ENCODE measurements at places on chromosomes 2 and 18.

- DNase-seq = no peak
These were observed 325.9 kb downstream of the PAX3 start for GRCh38 chr2:221972813-221973478.

DNA sequence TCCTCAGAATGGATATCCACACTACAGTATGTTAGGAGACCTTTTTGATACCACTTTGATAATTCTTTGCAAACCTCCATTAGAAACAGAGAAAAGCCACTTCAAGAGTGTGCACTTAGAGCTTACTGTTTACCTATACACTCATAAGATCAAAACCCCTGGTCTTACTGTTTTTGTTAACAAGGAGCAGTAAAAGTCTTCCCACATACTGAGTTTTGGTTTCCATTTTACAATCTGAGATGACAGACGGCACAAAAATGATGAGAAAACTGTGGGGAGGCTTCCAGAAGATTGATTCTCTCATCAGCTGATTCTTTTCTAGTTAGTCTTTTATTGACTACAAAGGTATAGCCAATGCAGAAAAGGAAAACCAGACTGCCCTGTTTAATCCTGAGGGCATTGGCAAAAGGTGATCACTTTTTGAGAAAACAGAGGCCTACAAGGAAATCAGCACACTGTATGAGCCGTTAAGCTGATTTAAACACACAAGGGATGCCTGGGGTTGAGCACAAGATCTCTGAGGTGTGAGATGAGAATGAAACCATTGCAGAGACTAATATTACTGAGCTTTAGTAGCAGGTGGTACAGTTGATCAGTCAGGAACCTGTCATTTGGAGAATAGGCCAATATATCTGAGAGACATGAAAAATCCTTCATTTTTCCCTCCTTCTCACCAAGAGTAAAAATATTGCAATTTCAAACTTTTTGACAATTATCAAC is 368.6 kb downstream of the GRB14 start:
- no peak for DNase-seq

GRCh38 chr18:53153281-53153680 is 813.3 kb downstream of the DCC start:
- no peak for DNase-seq

- no peak for DNase-seq
These were observed 34.9 kb upstream of the CD302 start for GRCh38 chr2:159832858-159833257.

DNA sequence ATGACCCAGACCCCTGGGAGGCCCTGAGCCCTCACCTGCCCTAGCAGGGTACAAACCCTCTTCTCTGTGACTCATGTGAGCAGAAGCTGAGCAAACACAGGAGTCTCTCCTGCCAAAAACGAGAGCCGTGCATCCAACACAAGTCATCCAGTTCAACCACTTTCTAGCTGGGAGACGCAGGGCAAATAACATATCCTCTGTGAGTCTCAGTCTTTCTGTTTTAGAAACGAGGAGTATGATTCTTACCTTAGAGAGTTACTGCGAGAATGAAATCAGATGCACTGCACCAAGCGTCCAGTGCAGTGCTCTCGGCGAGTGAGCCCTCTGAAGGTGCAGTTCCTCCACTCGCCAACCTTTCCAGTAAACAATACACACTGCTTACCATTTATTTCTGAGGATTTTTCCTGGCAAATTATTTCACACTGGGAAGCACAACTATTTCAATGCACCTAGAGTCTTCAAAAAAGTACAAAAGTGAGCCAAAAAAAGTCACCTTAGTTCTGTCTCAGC is 331.8 kb upstream of the MYT1L start:
- DNase-seq = no peak

DNA sequence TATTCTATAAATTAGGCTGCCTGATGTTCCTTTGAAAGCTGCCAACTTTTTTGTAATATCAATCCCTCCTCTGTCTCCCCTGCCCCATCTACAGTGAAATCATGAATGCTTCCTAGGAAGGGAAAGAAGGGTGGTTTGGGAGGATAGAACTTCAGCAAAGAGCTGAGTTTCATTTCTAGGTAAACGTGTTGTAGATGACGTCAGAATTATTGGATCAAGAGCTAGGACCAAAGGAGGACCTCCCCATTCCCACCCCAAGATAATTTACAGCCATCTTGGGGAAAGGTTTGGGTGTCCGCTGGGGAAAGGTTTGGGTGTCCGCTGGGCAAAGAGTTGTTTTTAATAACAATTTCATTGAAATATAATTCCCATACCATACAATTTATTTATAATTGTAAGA is 11.2 kb upstream of the ANKRD53 start:
- DNase-seq = no peak

DNA sequence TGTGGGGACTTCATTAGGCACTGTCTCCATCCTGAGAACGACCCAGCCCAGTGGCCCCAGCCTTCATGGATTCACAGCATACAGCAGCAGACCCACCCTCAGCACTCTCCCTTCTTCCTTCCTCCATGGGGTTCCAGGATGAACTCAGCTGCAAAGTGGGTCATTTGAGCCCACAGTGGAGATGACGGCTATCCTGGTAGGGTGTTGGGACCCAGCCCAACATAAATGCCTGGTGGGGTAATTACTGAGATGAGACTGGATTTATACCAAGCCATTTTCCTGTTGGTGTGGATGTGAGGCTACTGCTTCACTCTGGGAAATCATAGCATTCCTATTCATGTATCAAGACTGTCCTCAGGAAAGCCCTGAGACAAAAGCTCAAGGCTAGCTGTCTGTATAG is 536.7 kb upstream of the TNP1 start:
- no peak for DNase-seq

GRCh38 chr2:96775160-96775559 is 14.5 kb downstream of the CNNM4 start:
- no peak for DNase-seq

DNA sequence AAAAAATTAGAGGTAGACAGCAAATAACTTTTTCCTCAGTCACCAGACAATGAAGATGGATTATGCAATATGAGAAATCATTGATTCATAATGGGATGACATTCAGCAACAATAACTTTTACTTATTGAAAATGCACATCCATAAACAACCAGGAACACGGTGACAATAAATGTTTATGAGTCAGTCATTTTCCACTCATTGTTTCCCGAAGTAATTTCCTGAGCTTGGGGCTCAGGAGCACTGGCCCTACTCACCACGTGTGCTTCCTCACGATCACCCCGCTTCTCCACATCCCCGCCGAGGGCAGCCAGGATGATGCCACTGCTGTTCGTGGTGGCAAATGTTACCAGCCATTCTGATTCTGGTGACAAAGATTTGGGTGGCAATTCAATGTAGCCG is 156.3 kb downstream of the LAMA1 start:
- no peak for DNase-seq

GRCh38 chr18:77098029-77098428 is 34.6 kb downstream of the MBP start:
- no peak for DNase-seq

- no peak for DNase-seq
These were observed 10.5 kb downstream of the DRC1 start for GRCh38 chr2:26412091-26412673.
